Hindlimb muscle (tissue), 1 donor: ENCODE measurements at places on chromosomes 4 and X. TPM values are rescaled to one million over a fixed set of nuclear protein-coding genes. Genes with fewer than 3 reads are reported as not detected.

The FATE1 gene
- polyA plus RNA-seq: 3.9 TPM

The SHROOM3 gene
- polyA plus RNA-seq: 34.3 TPM

The STAP1 gene
- polyA plus RNA-seq: 0.22 TPM

The CFAP99 gene
- polyA plus RNA-seq: not detected

The EVC2 gene
- polyA plus RNA-seq: 4.0 TPM

The GPC3 gene
- 291 TPM for polyA plus RNA-seq

The ITM2A gene
- 526 TPM for polyA plus RNA-seq

The MBTPS2 gene
- polyA plus RNA-seq: 21.0 TPM

The CT45A6 gene
- polyA plus RNA-seq: not detected

The CLGN gene
- 2.2 TPM for polyA plus RNA-seq

The CSAG3 gene
- polyA plus RNA-seq: not detected

The GAGE12J gene
- not detected for polyA plus RNA-seq

The LRCH2 gene
- 3.8 TPM for polyA plus RNA-seq

The GUCY1A1 gene
- 11.5 TPM for polyA plus RNA-seq

The NWD2 gene
- not detected for polyA plus RNA-seq

The CXorf49 gene
- polyA plus RNA-seq: not detected

The ANKRD50 gene
- 65.3 TPM for polyA plus RNA-seq

The CYLC1 gene
- polyA plus RNA-seq: not detected

The SAP30 gene
- polyA plus RNA-seq: 10.9 TPM
